ENCODE measurements at places on chromosomes 3 and 15.

DNA sequence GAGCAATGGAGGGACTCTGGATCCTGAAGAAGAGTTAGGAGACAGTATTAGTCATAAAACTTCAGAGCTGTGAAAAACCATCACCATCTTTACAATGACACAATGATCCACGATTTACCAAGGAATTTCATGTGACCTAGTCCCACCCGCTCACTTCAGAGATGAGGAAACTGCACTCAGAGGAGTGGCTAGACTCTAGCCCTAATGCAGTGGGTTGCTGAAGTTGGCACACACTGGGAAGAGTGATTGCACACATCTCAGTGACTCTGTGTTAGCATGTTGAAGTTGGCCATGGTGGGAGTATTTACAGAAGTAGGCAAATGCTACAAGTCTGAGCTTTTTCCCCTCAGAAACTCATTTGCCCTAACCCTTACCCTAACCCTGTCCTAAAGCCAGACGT lies 35.2 kb upstream of the SPATA12 start:
- DNase-seq = no peak

- DNase-seq = no peak
These were observed 26.1 kb downstream of the CMSS1 start for GRCh38 chr3:99843590-99844258.

GRCh38 chr3:120640231-120640630 lies 41.8 kb downstream of the HGD start:
- no peak for DNase-seq

DNA sequence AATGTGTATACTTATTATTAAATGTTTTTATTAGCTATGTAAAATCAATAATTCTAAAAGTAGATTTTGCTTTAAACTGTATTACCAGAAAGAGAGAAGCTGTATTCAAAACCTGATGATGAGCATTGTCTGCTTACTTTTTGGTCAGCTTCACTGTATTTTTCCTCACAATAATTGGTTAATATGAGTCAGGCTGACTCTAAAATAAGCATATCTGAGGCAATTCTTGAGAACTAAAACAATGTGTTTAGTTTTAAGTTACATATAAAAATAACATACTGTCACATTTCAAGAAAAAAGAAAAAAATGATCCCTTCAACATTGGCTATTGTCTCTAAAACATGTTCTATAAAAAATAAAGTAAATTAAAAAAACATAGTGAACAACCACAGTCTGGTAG lies 66.1 kb downstream of the EPHA3 start:
- DNase-seq = no peak

- DNase-seq = peak; percentile 21
These were observed 160.0 kb upstream of the TLE3 start for GRCh38 chr15:70257573-70258248.

GRCh38 chr3:11288021-11288491 lies 15.9 kb downstream of the ATG7 start:
- DNase-seq = no peak

- no peak for DNase-seq
These were observed 201.6 kb upstream of the TMC3 start for GRCh38 chr15:81575436-81576123.

DNA sequence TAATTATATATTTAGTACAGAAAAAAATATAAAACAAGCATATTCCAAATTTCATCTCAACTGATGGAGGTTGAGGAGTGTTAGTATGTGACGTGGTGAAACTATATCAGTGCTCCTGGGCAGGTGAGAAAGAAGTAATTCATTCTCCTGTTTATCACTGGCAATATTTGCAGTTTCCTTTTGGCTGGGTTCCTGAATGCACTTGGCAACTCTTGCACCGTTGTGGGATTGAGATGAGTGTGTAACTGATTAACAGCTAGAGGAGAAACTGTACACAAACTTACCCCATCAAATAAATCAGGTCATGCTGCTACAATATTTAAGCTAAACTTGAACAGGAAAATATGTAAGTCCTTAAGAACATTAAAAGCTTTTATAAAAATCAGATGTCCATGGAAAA lies 2.1 kb upstream of the ATP13A4 start:
- no peak for DNase-seq

GRCh38 chr3:155870945-155871745 lies 695 bp downstream of the GMPS start:
- DNase-seq = peak; percentile 64

DNA sequence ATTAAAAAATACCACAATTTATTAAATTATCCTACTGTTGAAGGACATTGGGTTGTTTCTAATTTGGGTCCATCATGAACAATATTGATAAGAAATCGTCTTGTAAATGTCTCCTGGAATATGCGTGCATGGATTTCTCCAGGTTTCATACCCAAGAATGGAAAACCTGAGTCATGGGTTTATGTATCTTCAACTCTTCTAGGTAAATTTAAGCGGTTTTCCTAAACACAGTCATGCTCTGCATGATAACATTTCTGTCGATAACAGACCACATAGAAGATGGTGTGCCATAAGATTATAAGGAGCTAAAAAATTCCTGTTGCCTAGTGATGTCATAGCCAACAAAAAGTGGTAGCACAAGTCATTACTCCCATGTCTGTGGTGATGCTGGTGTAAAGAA lies 39.9 kb upstream of the SCN5A start:
- DNase-seq = no peak

- no peak for DNase-seq
These were observed 27.5 kb downstream of the NXPE3 start for GRCh38 chr3:101806491-101806890.

DNA sequence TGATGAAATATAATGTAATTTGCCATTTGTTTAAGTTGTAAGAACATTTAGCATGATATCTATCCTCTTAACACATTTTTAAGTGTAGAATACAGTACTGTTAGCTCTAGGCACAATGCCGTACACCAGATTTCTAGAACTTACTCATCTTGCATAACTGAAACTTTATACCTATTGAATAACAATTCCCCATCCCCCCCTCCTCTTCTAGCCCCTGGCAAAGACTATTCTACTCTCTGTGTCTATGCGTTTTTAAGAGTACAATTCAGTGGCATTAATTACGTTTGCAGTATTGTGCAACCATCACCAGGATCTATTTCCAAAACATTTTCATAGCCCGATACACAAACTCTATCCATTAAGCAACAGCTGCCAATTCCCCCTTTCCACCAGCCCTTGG lies 261.7 kb downstream of the PLOD2 start:
- no peak for DNase-seq

- no peak for DNase-seq
These were observed 3.9 kb upstream of the PAK2 start for GRCh38 chr3:196735751-196736150.

- no peak for DNase-seq
These were observed 232.1 kb downstream of the NR1D2 start for GRCh38 chr3:24177201-24177600.

DNA sequence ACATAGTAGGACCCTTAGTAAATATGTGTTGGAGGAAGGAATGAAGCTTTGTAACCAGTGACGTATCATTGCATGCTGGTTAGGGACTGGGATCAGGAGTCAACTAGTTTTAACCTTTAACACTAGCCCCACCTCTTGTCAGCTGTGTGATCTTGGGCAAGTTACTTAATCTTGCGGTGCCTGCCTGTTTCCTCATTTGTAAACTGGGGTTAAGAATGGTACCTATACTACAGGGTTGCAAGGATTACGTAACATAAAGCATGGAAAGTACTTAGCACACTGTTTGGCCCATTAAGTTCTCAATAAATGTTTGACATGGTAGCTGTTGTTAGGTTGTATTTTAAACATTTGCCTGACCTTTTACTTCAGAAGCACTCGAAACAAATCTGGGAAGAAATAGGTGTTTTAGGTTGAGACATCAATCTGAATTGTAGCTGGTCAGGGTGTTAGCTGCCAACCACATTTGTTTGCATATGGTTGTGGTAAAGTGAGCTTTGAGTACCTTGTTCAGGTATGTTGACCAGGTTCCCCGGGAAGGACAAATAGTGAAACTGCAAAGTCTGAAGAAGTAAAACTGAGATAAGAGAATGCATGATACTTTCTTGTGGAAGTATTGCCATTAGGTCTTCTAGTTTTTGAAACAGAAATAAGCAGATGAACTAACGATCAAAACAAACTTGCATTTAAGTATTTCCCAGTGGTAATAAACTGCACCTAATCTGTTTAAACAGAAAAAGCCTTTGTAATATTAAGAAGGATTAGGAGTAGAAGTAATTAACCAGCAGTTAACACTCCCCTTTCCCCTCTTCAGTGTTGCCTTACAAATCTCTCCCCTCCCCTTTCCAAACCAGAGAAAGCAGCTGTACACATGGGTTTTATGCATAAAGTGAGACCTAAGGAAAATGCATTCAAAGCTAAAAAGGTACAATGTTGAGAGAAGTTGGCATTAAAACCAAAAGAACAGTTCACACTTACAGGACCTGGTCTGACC lies 25.8 kb upstream of the SCAANT1 start:
- DNase-seq = no peak

- peak; percentile 3 for DNase-seq
These were observed 68.4 kb downstream of the MINDY2 start for GRCh38 chr15:58839485-58839884.

- DNase-seq = no peak
These were observed 68.7 kb downstream of the CGNL1 start for GRCh38 chr15:57444877-57445513.

GRCh38 chr3:8170971-8171508 lies 330.6 kb upstream of the LMCD1 start:
- no peak for DNase-seq

GRCh38 chr3:184620475-184621119 lies 59.0 kb downstream of the EPHB3 start:
- no peak for DNase-seq

- no peak for DNase-seq
These were observed at the start of gene GRK7 for GRCh38 chr3:141763088-141763750. GRK7 (plus strand) TSS chr3:141763408; CDS start chr3:141778285, 14,877 bp downstream.

GRCh38 chr3:143001369-143002082 lies at the start of gene U2SURP:
U2SURP (plus strand) TSS chr3:143001570; CDS start chr3:143001629, 59 bp downstream.
- peak; percentile 83 for DNase-seq

- no peak for DNase-seq
These were observed 7.7 kb downstream of the NCKIPSD start for GRCh38 chr3:48678056-48678455.

GRCh38 chr3:4021162-4021561 lies 221.9 kb downstream of the LRRN1 start:
- no peak for DNase-seq

DNA sequence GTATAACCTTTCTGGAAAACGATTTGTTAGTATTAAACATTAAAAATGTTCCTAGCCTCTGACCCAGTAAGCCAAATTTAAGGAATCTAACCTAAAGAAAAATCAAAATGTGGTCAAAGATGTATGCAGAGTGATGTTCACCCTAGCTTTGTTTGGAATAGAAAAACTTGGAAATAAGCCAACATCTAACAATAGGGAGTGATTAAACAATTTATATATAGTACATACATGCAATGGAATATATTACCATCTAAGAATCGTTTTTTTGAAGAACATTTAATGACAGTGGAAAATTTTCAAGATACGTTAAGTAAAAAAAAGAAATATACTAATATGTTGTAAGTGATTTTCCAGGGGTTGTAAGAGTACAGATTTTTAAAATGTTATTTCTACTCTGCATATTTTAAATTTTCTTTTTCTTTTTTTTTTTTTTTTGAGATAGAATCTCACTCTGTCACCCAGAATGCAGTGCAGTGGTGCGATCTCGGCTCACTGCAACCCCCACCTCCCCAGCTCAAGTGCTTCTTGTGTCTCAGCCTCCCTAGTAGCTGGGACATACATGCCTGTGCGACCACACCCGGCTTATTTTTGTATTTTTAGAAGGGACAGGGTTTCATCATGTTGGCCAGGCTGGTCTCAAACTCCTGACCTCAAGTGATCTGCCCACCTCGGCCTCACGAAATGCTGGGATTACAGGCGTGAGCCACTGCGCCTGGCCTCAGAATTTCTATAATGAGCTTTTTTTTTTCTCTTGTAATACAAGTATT lies 54.9 kb downstream of the ANP32A start:
- no peak for DNase-seq

- DNase-seq = peak; percentile 13
These were observed 23.0 kb downstream of the UBP1 start for GRCh38 chr3:33417066-33417673.

DNA sequence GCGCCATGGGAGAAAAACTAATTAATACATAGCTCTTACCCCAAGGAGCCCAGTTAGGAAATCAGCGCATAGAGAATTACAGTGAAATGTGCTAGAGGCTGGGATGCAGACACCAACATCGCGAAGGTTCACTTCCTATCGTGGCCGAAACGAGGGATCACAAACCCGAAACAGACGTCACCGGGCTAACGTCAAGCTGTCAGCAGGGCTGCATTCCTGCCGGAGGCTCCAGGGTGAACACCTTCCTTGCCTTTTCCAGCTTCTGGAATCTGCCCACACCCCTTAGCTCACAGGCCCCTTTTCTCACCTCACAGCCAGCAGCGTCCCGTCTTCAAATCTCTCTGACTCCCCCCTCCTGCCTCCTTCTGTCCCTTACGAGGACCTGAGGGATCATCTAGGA lies 13.0 kb downstream of the GP5 start:
- DNase-seq = no peak

DNA sequence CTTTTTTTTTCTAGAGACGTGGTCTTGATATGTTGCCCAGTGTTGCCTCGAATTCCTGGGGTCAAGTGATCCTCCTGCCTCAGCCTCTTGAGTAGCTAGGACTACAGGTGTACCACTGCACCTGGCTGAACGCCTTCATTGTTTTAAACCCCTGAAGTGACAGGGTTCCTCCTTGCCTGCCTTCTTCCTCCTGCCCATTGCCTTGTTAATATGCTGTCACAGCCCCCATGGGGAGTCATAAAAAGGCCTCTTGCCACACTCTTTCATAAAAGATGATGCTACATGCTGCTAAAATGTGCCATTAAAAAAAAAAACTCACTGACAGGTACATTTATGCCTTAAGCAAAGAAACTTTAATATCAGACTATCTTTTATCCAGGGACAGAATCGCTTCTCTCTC lies 116.8 kb upstream of the SKOR1 start:
- DNase-seq = no peak

GRCh38 chr3:45965253-45965652 lies 22.0 kb downstream of the CXCR6 start:
- no peak for DNase-seq

- no peak for DNase-seq
These were observed 183.9 kb downstream of the PDCD6IP start for GRCh38 chr3:33982269-33982798.

DNA sequence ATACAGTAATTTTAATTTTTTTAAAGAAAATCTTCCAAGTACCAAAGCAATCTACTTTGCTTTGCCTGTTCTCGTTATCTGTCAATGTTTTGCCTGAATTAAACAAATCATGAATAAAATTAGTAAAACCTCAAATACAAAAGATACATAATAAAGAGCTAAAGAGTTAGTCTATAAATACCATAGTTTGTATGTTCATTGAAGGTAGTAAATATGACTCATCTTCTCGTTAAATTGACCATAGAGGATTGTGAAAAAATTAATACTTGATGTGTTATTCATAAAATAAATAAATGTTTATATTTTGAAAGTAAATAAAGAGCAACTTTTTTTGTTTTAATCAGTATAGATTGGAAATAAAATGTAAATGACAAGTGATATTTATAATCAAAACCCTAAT lies 246.5 kb upstream of the PLSCR5 start:
- no peak for DNase-seq

GRCh38 chr3:28907616-28908015 lies 373.3 kb upstream of the RBMS3 start:
- DNase-seq = no peak

GRCh38 chr3:123072152-123072551 lies 5.3 kb downstream of the PDIA5 start:
- no peak for DNase-seq

- no peak for DNase-seq
These were observed 181.8 kb downstream of the PDCD6IP start for GRCh38 chr3:33980252-33980651.

Measured in CD4-positive, alpha-beta T cell (primary cell).